NCI-H2171 (cell line): ENCODE measurements at places on chromosomes 7 and 10.

GRCh38 chr7:108087778-108088177 lies 42.4 kb downstream of the LAMB4 start:
- DNase-seq = no peak

DNA sequence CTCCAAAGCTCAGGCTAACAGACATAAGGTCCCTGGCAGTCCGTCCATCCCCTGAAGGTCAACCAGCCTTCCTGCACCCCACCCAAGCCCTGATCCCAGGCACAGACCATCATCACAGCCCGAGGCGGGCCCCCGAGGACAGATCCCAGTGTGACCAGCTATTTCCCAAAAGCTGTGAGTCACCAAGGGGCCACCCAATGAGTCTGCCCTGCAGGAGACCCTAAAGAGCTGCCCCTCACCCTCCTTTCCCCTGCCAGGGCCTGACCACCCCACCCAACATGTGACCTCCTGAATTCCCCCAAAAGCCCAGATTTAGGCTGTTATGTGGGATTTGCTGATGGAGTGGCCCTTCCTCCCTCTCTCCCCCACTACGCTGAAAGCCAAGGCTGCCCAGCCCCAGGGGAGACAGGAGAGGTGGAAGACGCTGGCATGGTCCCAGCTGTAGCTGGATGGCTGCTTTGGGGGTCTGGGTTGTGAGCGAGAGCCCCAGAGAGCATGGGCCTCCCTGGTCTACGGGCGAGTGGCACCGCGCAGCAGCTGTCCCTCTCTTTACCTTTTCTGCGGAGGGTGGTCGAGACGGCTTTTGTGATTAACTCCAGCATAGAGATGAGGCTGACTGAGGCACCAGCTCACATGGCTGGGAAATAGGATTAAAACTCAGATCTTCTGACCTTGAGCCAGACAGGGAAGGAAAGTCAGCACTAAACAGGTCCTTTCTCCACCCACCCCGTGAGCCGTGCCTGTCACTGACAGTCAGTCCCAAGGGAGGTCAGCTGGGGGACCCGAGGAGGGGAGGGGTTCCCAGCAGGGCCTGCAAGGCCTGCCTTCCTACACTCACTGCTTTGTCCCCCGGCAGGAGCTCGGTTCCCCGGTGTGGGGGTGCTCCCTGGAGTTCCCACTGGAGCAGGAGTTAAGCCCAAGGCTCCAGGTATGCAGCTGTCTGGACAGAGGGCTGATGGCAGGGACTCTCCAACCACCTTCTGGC lies 16.7 kb downstream of the ELN start:
- DNase-seq = no peak

DNA sequence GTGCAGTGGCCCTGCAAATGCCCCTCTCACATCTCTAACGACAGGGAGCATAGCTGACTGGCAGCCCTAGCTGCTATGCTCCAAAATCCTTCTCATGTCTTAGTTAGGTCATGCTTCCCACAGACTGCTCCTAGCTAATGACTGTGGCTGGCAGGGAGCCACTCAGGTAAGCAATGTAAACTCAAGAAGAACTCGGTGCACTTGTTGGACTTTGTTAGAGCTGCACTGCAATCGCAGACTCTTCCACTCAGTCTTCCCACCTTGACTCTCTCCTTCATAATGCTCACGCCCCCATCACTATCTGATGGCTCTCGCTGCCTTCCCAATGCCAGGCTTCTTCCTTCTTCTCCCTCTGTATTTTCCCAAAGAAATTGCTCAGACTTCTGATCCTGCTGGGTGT lies 24.0 kb downstream of the OR9A2 start:
- DNase-seq = no peak

GRCh38 chr7:138126928-138127327 lies 50.7 kb downstream of the AKR1D1 start:
- no peak for DNase-seq

DNA sequence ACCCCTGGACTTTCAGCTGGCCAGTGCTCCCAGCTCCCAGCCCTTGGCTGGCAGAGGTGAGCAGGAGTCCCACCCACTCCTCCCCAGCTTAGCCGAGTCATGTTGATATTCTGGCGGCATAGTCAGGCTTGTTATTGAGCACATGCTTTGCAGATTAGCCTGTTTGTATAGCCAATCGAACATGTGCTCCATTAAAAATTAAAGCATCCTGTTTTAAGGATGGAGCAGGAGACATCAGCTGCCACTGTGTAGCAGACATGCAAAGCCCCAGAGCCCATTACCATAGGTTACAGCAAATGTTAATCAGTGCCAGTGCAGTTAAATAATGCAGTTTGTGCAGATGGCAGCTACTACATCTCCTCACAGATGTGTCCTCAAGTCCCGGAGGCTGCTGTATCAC lies 574.6 kb upstream of the GALNT17 start:
- no peak for DNase-seq

DNA sequence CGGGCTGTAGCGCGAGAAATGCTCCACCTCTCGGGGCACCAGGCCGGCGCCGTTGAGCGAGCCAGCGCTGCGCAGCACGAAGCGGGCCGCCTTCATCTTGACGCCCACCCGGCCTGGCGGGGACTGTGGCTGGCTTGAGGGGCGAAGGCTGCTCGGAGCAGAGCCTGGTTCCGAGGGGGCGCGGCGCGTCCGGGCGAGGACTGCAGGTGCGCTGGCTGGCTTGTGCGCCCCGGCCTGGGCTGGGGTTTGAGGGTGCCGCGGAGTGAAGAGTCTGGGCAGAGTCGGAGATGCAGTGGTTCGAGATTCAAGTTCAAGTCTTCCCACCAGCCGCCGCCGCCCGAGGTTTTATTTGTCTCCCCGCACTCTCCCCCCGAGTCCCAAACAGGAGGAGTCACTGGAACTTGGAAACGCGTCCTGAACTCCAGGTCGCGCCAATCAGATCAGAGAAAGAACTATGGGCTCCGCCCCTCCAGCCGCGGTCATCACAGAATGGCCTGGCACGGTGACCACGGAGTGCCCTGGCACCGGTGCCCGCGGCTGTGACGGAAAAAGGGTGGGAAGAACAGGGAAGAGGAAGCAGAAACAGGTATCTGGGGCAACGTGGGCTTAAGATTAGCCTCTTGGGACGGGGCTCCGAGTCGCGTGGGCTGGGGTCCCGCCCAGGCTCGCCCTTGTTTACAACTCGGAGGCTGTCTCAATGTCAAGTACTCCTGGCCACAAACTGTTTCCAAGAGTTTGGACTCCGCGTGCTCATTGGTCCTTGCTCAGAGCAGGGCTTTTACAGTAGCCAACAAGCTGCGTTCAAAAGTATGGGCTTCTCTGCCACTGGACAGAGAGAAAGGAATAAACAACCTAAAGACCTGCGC lies at the start of gene PDK4:
TSS of gene PDK4 (minus strand) at position 319 of the 866 bp plus-strand sequence. CDS start at position 96, 223 bp downstream.
- no peak for DNase-seq

- DNase-seq = no peak
Observed at GRCh38 chr10:44647877-44648542, 263.1 kb upstream of the CXCL12 start.

DNA sequence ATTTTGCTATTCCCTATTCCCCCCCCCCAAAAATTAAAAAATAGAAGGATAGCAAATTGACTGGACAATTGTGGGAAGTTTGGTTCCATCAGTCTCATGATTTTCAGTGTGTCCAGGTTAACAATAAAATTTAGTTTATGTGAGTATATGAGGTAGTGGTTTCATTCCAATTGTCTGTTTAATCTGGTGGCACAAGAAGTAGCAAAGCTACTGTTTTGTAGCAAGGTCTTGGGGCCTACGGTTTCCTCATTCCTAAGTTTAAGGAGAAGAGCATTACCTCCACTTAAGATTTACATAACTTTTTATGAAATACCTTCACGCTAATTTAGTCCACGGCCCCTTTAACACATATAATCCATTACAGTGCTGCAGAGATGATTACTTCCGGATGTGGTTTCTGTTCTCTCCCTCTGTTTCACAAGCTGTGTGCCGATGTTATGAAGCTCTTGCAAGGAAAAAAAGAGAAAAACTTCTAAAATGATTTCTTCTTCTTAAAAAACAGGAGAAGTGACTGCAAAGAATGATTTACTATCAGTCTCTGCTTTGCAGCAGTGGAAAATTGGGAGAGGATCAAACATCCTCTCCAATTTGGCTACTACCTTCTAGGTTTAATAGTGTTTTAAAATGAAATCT lies 32.7 kb upstream of the NPVF start:
- DNase-seq = no peak

- no peak for DNase-seq
Observed at GRCh38 chr10:86684331-86685097, 16.2 kb downstream of the LDB3 start.

GRCh38 chr10:61356354-61356753 lies 96.8 kb downstream of the TMEM26 start:
- DNase-seq = no peak

GRCh38 chr10:91616137-91616536 lies 16.7 kb downstream of the PPP1R3C start:
- no peak for DNase-seq

DNA sequence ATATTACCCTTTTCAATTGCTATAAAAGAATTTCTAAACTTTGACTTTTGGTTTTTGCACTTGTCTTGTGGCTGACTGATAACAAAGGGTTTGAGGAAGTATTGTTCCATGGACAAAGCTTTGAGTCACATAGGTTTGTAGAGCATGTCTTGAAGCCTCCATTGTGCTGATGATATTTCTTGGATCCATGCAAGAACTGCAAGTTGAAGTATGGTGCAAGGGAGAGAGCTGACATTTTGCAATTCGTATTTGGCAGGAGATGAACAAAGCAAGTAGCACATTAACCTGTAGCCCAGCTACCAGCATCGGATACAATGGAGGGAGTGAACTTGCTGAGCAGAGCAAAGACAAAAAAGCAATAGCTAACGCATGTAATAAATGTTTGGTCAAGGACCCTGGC lies 23.4 kb downstream of the MGAM2 start:
- no peak for DNase-seq

DNA sequence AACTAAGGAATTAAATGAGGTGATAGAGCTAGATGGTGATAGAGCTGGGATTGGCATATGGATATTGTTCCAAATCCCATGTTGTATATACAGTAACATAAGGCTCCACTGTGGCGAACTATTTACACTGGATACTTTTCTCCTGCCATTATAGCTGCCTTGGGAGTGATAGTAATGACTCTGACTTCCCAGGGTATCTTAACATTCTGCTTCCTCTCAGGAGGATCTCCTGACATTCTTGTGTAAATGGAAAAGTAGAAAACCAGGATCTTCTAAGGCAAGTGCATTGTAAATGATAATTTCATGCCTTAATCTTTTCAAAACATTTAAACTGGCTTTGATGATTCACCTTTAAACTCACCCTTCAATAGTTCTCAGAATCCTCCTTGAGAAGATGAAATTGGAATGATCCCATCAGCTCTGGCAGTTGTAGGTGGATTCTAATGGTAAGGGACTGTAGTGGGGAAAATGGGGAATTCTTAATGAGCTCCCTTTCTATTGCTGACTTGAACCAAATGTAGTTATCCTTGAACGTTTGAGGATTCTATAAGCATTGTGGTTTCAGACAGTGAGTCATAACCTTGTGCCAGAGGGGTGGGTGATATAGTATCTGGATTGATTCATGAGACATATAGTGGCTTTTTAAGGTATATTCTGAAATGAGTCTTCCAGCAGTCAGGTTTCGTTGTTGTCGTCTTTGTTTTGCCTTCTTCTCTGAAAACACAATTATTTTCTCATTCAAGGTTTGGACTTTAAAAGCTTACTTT lies 450.0 kb downstream of the SUGCT start:
- DNase-seq = no peak

DNA sequence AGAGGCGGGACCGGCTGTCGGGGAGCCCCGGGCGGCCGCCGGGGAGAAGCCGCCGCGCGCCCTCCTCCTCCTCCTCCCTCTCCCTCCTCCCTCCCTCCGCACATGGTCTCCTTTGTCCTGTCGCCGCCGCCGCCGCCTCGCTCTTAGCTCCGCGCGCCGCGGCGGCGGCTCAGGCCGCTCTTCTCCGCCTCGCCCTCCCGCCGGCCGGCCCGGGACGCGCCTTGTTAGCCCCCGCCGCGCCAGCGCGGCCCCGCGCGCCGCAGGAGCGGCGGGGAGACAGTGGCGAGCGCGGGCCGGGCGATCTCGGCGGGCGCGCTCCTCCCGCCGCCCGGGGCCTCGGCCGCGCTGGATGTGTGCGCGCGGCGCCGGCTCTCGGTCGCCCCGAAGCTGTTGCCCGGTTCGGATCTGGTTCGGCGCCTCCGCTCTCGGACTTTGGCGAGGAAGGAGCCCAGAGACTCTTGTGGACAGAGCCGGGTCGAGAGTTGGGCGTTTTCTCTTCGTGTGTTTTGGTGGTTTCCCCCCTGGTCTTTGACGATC lies 437.4 kb upstream of the GALNT17 start:
- DNase-seq = peak; percentile 34

- no peak for DNase-seq
Observed at GRCh38 chr7:11252011-11252607, 278.4 kb downstream of the PHF14 start.

DNA sequence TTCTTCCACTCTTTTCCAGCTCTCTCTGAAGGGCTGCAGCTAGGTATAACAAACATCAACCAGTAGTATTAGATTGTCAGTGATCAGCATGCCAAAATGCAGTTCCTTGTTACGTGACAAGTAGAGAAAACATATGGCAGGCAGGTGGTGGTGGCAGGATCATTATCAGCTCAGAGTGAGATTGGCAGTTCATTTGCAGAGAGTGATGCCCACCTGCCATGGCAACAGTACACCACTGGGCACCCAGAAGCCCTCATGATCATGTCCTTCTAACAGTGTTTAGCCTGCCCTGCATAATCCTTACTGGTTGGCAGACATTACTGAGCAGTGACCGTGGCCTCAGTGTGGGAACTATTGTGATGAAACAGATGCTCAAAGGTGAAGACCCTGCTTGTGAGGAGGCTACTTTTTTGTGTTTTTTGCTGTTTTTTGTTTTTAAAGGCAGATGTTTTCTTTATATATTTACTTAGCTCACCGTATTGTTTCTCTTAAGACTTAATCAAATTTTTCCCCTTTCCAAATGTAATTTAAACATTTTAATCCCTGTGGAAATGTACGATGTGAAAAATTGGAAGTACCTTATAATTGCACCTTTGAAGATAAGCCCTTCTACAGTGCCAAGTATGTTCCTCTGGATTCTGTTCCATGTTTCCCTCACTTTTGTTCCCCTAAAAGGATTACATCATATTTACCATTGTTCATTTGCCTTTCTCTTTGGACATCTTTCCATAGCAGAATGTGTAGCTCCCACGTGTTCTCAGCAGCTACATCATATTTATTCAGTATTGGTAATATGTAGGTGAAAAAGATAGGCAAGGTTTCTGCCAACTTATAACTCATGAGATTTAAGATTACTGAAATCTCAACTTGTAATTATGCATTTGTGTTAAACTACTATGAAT lies 179.6 kb downstream of the SND1 start:
- DNase-seq = peak; percentile 81

GRCh38 chr7:55132550-55132889 lies 113.7 kb downstream of the EGFR start:
- no peak for DNase-seq

GRCh38 chr10:128880159-128880725 lies 586.8 kb upstream of the MGMT start:
- peak; percentile 12 for DNase-seq
